Astrocyte of the hippocampus (primary cell): ENCODE measurements at places on chromosomes 2 and 18.

DNA sequence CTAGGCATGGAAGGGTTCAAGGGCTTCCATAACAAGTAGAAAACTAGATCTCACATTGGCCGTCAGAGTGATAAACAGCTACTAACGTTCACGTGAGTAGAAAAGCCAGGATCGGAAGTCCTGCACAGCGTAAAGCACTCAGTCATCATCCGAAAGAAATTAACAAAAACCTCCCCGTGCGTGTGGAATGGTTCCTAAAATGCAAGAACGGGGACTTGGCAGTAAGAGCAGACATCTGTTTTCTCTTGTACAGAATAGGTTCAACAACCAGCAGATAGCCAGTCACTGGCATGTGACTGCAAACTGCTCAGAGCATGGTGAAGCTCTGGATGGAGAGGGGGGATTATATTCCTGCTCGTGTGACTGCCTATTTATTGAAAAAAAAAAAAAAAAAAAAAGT is 106.9 kb upstream of the ITGB6 start:
- no peak for DNase-seq

DNA sequence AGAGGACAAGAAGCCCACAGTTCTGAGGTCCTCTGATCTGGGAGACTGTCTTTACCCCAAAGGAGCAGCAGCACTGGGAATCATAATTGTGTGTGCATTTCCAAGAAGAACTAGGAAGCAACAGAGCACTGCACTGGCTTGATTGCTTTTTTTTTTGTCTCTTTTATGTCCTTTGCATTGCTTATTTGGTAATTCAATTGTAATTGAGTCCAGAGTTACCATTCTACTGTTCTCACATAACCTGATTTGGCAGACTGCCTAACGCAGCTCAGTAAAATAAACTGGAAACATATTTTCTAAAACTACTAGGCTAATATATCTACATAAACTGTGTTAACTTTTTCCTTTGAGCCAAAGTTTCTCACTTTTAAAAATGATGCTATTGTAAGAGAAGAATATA is 190.3 kb upstream of the SLC8A1 start:
- no peak for DNase-seq

DNA sequence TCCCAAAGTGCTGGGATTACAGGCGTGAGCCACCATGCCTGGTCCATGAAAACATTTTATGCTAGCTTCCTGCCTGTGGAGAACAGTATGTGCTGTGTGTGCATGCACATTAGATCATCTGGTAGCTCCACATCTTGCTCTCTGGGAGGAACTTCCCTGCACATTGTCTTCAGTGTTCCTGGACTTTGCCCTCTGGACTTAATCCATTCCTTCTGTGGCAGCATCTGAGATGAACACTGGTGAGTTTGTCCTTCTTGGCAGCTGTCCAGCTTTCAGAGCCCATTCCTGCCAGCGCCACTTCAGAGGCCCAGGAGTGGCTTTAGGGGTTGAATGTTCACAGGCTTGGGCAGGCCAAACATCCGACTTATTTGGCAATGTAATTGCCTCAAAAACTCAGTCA is 65.2 kb downstream of the POU3F3 start:
- peak; percentile 42 for DNase-seq

GRCh38 chr18:13287372-13287771 is 68.8 kb downstream of the LDLRAD4 start:
- DNase-seq = no peak

GRCh38 chr2:85795331-85796045 is 41.7 kb downstream of the ATOH8 start:
- no peak for DNase-seq

GRCh38 chr2:218465987-218466633 is 47.2 kb downstream of the VIL1 start:
- DNase-seq = peak; percentile 21
